NAMALWA (cell line): ENCODE measurements at places on chromosomes 2 and 18.

DNA sequence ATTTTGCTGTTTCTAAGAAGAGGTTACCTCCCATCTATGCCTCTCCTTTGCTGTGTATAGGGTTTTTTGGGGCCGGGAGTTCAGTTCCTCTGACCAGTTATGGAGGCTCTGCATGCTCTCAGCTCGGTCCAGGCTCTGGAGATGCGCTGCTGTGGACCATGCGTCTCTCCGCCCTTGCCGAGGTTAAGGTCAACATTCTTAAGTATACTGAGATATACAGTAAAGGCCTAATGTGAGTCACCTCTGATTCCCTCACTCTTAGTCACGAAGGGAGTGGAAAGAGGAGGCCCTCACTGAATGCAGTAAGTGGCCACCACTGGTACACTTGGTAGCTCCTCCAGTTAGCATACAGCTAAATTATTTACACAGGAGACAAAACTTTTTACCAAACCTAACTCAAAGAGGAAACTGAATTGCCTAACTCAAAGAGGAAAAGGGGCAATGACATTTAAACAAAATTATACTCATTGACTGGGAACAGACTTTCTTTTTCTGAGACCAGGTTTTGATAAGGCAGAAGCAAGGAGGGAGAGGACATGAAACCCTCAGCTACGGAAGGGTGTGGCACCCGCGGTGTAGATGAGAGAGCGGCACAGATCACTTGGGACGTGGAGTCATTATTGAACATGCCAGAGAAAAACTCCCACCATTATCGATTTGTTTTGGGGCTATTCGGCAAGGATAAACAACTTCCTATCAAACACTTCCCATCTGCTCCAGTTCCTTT lies 98.7 kb downstream of the COPS8 start:
- DNase-seq = no peak

DNA sequence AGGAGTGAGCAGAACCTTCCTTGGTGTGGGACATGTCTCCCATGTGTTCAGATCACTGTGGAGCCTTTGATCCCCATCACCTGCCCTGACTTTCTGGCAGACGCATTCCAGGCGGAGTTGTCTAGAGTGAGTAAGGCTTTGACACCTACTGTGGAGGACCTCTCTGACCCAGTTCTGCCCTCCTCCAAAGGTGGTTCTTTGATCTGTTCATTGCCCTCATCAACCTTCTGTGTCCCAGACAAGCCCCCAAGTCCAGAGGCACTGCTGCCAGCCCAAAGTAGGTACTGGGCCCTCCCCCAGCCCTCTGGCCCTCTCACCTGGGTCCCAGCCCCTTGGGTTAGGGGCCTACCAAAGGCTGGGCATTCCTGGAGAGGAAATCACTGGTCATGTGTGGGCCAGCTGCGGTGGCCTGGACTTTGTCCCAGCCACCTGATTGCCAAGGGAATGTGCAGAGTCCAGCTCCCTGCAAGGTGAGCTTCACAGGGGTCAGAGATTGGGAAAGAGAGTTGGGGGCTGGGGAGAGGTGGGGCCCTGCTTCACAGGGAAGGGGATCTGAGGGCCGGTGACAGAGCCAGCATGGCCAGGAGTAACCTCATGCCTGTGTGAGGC lies 12.1 kb upstream of the FAHD2A start:
- DNase-seq = no peak

DNA sequence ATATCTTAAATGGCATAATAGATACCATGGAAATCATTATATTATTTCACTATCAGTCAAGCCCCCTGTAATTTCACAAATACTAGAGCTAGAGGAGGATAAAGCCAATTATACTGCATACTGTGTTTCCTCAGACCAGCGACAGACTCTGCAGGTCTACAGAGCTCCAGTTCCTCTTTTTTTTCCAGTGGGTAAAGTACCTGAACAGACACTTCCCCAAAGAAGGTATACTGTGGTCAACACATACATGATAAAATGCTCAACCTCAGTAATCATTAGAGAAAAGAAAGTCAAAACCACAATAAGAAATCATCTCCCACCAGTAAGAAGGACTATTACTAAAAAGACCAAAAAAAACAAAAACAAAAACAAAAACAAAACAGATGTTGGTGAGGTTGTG lies 44.6 kb downstream of the SCN7A start:
- DNase-seq = no peak

GRCh38 chr2:39492095-39492590 lies 55.1 kb upstream of the MAP4K3 start:
- peak; percentile 97 for DNase-seq

DNA sequence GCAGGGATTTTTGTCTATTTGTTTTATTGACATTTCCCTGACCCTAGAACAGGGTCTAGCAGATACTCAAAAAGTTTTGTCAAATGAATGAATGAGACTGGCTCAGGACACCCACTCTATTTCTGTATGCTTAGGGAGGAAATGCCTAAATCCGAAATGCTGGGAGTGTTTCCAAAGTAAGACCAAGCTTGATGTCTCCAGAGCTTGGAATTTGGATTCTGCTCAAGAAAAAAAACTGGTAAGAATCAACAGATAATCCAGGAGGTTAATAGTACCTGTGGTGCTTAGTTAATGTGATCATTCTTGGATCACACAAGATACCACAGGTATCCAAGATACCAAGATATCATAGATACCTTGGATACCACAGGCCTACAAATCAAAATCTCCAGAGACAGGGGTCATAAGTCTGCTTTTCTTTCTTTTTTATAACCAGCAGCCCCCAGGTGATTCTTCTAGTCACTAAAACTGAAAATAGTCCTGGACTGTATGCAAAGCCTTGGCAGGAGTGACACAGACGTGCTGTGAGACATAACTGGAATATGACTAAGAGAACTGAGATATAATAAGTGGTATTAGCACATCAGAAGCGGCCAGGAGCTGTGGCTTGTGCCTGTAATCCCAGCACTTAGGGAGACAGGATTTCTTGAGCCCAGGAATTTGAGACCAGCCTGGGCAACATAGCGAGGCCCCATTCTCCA lies 39.9 kb upstream of the SP3 start:
- DNase-seq = no peak

- DNase-seq = no peak
Measured at GRCh38 chr2:235935773-235936172, 232.4 kb downstream of the GBX2 start.

DNA sequence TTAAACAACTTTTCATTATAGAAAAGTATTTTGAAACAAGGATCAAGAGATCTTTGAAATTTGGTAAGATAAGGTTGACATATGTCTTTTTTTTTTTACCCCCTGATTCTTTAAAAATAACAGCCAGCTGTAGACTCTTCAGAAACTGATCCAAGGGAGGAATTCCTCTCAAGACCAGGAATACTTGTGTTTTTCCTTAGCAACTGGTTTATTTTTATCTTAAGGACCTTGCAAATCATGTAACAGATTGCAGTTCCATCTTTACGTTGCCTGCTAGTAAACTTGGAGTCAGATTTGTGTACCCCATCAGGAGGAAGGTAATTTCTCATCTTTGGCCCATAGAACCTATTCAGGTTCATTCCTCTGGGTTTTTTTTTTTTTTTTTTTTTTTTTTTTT lies 71.6 kb downstream of the BOLA3 start:
- no peak for DNase-seq

- DNase-seq = no peak
Measured at GRCh38 chr2:135844301-135844895, 7.4 kb upstream of the LCT start.

DNA sequence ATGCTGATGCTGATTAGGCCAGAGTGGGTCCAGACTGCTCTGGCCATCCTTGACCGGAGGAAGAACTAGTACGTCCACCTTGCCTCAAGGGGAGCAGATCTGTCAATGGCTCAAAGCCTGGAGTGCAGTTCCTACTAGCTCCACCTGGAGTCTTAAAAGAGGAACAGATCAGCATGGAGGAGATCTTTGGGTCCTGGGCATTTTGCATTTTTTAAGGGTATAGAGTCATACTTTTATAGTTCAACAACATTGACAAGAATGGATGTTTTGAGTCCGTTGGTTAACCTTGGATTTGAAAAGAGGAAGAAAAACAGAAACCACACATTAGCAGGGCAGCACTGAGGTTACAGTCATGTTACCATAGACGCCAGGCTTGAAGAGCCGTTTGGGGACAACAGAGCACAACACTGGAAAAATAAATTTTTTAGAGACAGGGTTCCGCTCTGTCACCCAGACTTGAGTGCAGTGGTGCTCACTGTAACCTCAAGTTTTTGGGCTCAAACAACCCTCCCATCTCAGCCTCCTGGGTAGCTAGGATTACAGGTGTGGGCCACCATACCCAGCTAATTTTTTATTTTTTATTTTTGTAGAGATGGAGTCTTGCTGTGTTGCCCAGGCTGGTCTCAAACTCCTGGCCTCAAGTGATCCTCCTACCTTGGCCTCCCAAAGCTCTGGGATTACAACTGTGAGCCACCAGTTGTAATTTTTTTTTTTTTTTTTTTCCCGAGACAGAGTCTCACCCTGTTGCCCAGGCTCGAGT lies 78.5 kb downstream of the PRKCE start:
- peak; percentile 91 for DNase-seq

DNA sequence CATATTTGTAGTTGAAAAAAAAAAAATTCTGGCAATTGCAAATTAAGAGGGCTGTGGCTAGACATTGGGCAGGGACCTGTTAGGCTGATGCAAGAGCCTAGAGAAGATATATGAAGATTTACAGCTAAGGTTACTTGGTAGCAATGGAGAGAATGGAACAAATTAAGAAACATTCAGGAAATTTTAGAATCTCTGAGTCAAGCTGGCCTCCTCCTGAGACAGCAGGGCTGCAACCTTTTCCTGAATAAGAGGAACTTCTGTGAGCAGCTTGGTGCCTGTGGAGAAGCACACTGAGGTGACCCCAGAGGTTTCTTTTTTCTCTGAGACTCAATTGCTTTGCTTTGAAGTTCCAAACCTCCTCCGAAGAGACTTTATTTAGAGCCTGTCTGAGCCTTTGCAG lies 118.6 kb upstream of the LRATD1 start:
- no peak for DNase-seq

GRCh38 chr2:233163486-233164103 lies 87.9 kb upstream of the ATG16L1 start:
- DNase-seq = no peak

DNA sequence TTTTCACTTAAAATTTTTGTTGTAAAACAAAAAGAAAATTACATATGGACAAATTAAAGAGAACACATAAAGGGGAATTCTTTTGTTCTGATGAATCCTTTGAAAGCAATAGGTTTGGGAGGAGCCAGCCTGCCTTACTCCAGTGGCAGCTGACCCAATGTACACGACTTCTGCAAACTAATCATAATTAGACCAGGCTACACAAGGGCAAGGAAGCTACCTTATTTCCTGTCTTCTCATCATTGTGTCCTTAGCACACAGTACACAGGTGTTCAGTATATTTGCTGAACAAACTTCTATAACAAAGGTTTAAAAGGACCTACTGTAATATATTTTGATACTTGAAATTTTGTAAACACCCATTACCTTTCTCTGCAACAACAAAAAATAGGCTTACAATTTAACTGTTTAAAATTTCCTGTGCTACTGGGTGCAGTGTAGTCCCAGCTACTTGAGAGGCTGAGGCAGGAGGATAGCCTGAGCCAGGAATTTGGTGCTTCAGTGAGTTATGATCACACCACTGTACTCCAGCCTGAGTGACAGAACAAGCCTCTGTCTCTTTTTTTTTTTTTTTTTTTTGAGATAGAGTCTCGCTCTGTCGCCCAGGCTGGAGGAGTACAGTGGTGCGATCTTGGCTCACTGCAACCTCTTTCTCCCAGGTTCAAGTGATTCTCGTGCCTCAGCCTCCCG lies 18.9 kb downstream of the KCNG3 start:
- no peak for DNase-seq

- peak; percentile 49 for DNase-seq
Measured at GRCh38 chr18:44731530-44732237, 51.0 kb downstream of the SETBP1 start.

- peak; percentile 77 for DNase-seq
Measured at GRCh38 chr18:30712383-30712782, 330.2 kb downstream of the DSC3 start.
